Glutamatergic neuron (in vitro differentiated cells): ENCODE measurements at places on chromosomes 12 and 14.
A peak's percentile ranks its signal among the peaks of the same experiment; 100 is the strongest.

- no peak for DNase-seq
Observed at GRCh38 chr12:122167356-122167925, 6.6 kb downstream of the IL31 start.

- no peak for DNase-seq
Observed at GRCh38 chr12:89622115-89622514, 86.5 kb downstream of the ATP2B1 start.

DNA sequence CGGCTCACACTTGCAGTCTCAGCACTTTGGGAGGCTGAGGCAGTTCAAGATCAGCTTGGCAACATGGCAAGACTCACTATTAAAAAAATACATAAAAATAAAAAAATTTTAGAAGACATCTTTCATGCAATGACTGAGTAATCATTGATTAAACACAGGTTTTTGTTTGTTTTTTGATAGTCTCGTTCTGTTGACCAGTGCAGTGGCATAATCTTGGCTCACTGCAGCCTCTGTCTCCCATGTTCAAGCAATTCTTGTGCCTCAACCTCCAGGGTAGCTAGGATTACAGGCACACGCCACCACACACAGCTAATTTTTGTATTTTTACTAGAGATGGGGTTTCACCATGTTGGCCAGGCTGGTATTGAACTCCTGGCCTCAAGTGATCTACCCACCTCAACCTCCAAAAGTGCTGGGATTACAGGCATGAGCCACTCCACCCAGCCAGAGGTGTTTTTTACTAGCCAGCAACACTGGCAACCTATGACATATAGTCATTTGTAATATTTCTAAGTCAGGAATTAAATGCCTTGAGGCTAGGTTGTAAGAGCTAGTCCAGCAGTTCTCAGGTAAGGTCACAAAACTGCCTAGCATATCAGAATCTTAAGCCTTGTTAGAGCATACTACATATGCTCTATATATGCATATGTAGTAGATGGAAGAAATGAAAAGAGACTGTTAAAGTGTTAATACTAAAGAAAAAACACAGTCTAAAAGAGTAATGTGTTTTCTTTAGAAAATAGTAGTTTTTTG is 27.1 kb downstream of the HECTD1 start:
- DNase-seq = no peak

- no peak for DNase-seq
Observed at GRCh38 chr14:64828071-64828470, 51.6 kb downstream of the SPTB start.

- DNase-seq = no peak
Observed at GRCh38 chr12:62656591-62657362, 190.2 kb downstream of the MON2 start.

GRCh38 chr12:127214186-127214585 is 1052.8 kb upstream of the TMEM132C start:
- DNase-seq = no peak

DNA sequence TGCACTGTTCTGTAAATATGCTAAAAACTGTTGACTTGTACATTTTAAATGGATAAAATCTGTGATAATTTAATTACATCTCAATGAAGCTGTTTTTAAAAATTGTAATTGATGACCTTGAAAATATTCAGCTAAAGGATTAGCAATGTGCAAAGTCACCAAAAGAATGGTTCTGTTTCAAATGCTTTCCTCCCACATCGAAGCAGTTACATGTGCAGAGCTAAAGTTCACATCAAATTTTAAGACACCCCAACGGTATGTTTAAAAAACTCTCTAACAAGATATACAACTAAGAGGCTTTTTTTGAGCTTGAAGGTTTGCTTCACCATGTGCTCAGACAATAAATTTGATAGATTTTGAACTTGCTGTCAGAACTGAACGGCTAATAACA is 114.6 kb upstream of the KRAS start:
- no peak for DNase-seq

- peak; percentile 12 for DNase-seq
Observed at GRCh38 chr14:104936361-104937155, 11.9 kb downstream of the PLD4 start.

- DNase-seq = no peak
Observed at GRCh38 chr12:63752283-63752682, 27.4 kb upstream of the RXYLT1 start.

- no peak for DNase-seq
Observed at GRCh38 chr14:35807131-35807961, 1.7 kb downstream of the RALGAPA1 start.

- no peak for DNase-seq
Observed at GRCh38 chr14:67562025-67562775, 29.1 kb downstream of the PLEKHH1 start.

- no peak for DNase-seq
Observed at GRCh38 chr14:89013098-89013504, 188.7 kb downstream of the TTC8 start.

DNA sequence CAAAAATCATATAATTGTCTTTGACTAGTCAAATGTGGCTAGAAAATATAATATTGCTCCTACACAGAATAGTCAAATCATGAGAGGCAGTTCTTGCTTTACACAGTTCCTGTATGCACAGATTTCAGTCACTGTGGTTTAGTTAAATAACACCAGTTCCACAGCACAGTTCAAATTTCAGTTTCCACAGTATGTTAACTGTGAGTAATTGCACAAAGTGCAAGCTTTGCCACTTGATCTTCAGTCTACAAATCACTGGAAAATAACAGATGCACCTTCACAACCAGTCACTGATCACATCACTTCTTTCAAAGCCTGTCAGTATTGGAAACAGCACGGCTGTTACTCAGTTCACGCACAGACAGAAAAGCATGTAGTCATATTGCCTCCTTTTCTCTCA is 38.7 kb downstream of the KCNH5 start:
- no peak for DNase-seq

DNA sequence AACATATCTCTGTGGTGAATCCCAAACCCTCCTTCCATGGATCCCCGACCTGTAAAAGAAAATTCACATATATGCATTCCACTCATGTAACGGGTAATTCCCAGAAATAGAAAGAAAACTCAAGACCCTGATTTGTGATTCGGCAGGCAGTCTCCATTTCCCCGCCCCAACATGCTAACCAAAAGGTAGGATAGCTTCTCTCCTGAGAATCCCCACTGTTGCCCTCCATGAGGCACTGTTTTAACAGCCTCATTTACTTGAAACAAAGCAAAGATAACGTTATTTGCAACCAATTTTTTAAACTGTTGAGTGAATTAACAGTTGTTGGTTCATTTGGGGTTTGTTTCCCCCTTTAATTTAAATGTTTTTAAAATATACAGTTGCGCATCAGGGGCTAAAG is 774 bp upstream of the SLC2A13 start:
- DNase-seq = no peak

DNA sequence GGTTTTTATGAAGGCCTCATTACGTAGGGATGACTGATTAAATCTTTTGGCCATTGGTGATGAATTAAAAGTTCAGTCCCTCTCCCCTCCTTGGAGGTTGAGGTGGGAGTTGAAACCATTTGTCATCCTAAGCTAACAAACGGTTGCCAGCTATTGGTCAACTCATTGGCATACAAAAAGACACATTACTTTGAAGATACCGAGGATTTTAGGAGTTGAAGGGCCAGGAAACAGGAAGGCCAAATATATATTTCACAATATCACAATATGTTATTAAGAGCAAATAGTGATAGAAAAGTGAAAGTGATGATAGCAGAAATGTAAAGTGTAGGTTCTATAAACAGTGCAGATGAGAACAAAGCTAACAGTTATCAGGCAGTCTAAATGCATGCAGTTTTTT is 24.4 kb downstream of the RCOR1 start:
- DNase-seq = no peak

- no peak for DNase-seq
Observed at GRCh38 chr14:37090026-37090425, 82.4 kb downstream of the SLC25A21 start.

GRCh38 chr12:52537101-52537500 is 15.8 kb downstream of the KRT71 start:
- DNase-seq = no peak

GRCh38 chr12:26678697-26679660 is 154.0 kb downstream of the ITPR2 start:
- DNase-seq = no peak

DNA sequence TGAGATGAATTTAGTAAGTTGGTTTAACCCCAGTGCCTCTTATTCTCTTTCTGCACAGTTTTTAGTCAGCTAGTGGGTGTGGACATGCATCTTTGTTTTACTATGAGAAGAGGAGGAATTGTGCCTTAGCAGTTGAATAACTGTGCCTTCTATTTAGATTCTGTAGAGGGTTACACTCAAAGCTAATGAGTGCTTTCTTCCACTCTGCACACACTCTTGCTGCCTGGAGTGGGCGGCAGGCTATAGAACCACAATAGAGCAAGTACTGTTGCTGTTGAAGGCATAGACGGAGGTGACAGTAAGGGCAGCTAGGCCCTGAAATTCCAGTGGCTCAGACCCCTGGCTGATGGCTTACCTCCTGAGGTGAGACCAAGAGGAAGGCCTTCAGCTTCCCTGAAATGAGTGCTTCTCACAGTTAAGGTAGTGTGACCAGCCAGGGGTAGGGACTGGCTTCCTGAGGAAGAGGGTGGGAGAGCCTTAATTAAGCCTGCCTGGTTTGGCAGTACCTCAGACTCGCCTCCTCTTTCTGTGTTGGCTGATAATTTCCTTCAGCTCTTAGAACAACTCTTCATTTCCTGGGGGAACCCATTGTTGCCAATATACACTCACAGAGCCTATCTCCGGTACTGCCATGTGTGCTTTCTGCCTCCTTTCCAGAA is 24.7 kb downstream of the SUSD6 start:
- DNase-seq = no peak

DNA sequence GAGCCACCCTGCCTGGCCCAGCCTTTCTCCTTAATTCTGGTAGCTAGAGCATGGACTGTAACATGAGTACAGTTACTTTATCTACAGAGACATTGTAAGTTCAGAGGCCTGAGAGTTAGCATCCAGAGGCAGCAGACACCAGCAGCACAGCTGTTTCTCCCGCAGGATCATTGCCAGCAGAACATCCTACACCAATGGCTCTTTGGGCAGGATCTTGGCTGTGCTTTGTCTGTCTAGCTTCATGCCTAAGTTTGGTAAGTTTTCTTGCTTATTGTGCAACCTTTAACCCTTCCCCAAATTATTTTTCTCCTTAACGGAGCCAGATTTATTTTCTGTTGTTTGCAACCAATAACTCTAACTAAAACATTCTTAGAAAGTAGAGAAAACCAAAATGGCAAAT is 21.6 kb downstream of the C12orf71 start:
- DNase-seq = no peak

DNA sequence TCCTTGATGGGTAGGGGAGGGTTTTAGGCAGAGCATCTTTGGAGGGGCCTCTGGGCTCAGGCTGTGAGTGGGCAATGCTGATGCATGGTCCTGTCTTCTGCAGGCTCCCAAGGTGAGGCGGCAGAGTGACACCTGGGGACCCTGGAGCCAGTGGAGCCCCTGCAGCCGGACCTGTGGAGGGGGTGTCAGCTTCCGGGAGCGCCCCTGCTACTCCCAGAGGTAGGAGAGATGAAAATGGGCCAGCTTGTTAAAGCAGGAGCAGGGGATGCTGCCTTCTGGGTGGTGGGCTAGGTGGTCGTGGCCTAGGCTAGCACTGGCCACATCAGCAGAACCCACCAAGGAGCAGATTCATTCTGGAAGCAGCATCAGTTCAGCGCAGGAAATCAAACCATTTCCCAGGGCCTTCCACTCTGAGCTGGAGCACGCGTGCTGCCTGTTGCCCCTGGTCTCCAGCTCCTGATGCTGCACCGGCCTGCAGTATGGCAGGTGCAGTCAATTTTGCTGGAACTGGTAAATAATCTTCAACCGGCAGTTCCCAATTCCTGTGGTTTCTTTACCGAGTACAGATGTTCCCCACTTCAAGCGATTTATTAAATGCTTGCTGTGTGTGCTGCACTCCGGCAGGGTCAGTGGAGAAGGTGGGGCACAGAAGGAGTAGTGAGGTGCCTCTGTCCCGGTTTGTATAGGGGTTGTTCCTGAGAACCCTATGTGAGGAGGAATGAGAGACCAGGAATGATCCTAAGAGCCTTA is 7.4 kb downstream of the PAPLN start:
- DNase-seq = no peak
